ENCODE measurements at places on chromosomes 3 and 15.

- no peak for ATAC-seq
Measured at GRCh38 chr3:176581589-176581988, 615.7 kb downstream of the TBL1XR1 start.

DNA sequence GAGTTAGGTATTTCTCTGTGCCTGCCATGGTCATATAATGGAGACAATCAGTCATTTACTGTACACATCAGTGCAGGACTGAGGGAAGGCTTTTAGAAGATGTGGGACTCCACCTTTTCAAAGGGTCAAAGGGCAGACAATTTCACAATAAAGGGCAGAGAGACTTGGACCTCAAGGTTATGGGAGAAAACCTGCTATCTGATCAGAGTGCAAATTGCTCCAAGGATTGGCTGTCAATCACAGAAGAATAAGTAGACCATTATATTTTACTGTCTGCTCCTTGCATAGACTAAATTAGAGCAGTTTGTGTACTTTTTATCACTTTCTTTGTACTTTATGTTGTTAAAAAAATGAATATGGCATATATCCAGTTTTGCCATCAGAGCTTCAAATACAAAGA is 314.9 kb upstream of the ATP11B start:
- no peak for ATAC-seq

- no peak for ATAC-seq
Measured at GRCh38 chr3:136378011-136378410, 127.9 kb downstream of the PCCB start.

- ATAC-seq, result no peak
Measured at GRCh38 chr3:108959017-108959416, 5.3 kb upstream of the GUCA1C start.

GRCh38 chr3:34533451-34533850 is 735.0 kb downstream of the PDCD6IP start:
- no peak for ATAC-seq

DNA sequence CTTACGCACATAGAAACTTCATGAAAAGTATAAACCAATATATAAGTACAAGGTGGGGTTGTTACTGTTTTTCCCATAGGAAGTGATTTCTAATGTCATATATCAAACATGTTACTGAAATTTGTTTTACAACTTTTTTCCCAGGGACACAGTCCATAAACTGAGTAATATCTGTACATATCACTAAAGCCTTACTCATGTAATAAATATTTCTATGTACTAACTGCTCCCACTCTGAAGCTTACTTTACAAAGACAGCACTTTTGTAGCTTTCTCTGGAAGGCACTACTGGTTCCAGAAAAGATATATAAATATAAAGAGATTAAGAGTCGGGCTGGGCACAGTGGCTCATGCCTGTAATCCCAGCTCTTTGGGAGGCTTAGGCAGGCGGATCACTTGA is 91.7 kb downstream of the MYO5A start:
- ATAC-seq, result no peak

GRCh38 chr3:153284282-153284938 is 122.4 kb downstream of the RAP2B start:
- peak; percentile 56 for ATAC-seq

DNA sequence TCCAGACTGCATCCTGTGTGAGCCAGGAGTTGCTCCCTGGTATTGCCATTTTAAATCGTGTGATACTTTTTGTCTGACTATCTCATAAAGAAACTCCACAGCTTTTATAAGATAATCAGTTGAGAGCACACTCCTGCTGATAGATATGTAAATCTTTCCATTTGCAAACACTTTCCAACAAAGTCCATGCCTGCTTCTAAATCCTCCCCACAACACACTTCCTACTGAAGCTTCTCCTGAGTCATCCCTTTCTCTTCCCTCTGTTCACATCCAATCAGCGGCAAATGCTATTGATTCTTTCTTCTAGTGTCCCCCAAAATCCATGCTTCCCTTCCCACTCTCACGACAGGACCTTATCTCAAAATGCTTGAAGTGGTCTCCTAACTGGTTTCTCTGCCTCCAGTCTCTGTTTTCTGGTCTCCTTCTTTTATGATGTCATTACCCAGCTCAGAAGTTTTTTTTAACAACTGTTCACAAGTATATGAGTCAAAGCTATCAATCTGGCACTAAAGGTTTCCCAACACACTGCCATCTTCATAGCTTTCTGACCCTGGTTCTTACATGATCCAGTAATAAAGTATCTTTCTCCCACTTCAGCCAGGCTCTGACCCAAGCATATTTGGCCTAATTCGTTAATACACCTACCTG is 4.5 kb upstream of the WWTR1 start:
- ATAC-seq, result peak; percentile 3

DNA sequence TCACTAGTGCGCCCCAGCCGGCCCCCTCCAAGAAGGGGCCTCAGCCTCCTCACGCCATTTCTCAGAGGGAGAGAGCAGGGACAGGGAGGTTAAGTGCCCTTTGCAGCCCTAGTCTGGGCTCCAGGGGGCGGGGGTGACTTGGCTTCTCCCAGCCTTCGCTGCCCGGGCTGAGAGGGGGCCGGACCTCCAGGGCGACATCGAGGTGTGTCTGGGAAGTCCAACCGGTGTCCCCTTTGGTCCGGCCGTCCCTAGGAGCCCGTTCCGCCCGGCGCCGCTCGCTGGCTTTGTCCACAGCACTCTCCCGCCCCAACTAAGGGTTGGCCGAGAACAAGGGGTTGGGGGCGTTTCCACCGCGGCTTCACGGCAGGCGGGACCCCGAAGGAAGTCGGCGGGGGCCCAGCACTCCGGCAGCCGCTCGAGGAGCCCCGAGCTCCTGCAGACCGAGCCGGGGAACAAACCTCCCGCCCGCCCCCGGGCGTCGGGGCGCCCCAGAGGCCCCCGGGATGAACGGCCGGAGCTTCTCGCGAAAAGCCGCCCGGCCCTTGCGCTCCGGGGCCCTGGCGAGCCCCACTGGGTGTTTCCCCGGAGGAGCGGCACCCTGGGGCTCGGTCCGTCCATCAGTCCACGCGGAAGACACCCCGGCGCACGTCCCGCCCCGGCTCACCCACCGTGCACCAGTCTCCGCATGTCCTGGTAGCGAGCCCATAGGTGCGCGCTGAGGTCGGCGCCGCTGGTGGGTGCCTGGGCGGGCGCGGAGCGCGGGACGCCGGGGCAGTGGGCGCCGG is 627 bp downstream of the NT5DC2 start:
- ATAC-seq, result peak; percentile 0

DNA sequence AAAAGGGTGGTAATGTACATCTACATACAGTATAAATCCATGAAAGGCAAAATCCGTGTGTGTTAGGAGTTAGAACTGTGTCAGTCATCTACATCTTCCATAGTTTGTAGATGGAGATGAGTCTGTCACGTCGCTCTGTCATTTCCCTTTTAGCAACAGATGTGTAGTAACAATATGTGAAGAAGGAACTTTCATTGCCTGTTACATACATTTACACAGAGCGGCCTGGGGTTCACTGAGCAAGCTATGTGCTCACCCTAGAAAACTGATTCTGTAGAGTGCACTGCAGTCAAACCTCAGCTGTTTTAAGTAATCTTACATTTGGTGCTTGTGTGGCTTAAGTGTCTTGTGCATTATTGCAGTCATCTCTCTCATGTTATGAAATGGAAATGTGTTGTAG is 41.6 kb upstream of the AP3B2 start:
- no peak for ATAC-seq

- no peak for ATAC-seq
Measured at GRCh38 chr3:56076746-56077145, 391.5 kb downstream of the ERC2 start.

All from motor neuron (in vitro differentiated cells).